ENCODE measurements at places on chromosomes 1 and 21.

GRCh38 chr1:25458541-25459298, 28.0 kb downstream of the MACO1 start:
- no peak for DNase-seq

DNA sequence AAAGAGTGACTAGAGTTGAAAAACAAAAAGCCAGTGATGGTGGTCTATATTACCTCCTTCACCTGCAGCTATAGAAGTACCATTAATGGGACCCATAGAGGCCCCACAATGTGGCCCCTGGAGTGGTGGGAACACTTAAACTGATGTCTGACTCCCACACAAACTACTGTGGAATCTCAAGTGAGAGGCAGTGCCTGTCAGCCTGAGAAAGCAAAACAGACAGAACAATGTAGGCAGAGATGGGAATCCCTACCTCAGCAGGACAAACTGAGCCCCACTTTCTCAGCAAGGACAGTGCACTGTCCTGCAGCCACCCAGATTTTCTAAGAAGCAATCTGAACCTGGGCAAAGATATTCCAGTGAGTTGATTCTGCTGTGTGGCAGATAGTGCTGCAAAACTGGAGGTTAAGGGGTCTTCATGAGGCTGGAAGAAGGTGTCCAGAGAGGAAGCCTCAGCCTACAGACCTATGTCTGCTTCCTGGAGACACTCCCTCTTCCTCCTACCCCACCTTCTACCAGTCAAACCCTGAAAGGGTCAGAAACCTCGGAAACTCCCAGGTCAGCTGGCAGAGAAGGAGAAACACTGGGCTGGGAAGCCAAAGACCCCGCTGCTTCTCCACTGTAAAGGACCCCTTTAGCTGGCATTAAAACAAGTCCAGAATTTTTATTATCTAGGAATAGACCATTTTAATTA, 228.7 kb downstream of the C1orf94 start:
- DNase-seq: no peak

DNA sequence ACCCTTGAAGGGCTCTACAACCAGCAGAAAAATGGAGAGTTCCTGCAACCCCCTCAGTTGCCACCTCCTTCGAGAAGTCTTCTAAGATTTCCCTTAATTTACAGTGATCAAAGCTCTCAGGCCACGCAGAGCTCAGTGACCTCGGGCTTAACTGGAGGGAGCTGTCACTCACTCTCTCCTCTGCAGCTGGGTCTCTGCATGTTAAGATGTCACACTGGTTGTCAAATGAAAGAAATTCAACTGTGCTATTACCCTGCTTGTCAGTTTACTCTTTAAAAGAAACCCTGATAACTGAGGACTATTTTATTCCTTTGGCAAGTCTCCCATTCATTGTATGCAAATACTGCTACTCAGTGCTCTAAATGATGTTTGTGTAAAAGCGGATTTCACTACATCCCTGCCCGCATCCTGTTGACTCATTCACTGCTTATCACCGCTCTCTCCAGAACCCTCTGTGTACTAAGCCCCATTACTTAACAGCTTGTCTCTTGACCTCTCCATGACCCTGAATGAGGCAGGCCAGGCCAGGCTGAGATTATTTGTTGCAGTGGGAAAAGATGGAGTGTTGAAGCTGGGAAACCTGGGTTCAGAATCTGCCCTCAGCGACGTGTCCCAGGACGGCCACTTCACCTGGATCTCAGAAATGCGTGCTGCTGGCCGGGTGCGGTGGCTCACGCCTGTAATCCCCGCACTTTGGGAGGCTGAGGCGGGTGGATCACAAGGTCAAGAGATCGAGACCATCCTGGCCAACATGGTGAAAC, 13.7 kb downstream of the DHRS3 start:
- peak; percentile 27 for DNase-seq

GRCh38 chr21:43957611-43958362, 54.3 kb upstream of the TRAPPC10 start:
- no peak for DNase-seq

- no peak for DNase-seq
These were observed 24.9 kb upstream of the CDC42BPA start for GRCh38 chr1:227343206-227343605.

DNA sequence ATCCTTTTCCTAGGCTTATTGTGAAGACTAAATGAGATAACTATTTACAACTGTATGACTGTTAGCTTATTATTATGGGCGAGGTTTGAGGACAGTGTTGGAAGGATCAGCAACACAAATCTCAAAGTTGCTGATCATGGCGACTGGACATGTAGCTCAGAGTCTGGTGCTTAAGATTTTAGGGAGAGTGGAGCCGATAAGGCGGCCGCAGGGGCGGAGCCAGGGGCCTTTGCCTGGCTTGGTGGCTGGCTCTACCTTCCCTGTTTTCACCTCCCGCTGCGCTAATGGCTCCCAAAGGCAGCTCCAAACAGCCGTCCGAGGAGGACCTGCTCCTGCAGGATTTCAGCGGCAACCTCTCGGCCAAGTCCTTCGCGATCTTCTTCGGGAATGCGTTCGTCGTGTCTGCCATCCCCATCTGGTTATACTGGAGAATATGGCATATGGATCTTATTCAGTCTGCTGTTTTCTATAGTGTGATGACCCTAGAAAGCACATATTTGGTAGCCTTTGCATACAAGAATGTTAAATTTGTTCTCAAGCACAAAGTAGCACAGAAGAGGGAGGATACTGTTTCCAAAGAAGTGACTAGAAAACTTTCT, 45.5 kb downstream of the GIPC2 start:
- no peak for DNase-seq

- DNase-seq: no peak
These were observed 286.7 kb downstream of the PTPRC start for GRCh38 chr1:198925567-198925966.

DNA sequence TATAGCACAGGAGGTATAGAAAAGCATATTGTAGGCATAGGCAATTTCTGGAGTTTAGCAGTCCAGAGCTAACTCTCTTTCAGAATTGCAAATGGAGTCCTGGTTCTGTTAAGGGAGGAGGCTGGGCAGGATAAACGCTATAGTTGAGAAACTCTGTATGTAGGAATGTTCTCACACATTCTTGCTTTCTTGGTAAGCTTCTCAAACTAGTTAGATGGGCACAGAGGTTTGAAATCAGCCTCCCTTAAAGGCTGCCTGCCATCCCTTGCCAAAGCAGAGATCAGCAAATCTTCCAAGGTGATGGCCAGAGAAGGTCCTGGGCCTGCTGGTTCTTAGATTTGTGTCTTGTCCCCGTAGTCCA, 42.9 kb upstream of the TADA1 start:
- no peak for DNase-seq

- no peak for DNase-seq
These were observed 14.6 kb upstream of the JAK1 start for GRCh38 chr1:64980745-64981600.

- DNase-seq: no peak
These were observed 19.7 kb upstream of the ABCG1 start for GRCh38 chr21:42198929-42199867.

DNA sequence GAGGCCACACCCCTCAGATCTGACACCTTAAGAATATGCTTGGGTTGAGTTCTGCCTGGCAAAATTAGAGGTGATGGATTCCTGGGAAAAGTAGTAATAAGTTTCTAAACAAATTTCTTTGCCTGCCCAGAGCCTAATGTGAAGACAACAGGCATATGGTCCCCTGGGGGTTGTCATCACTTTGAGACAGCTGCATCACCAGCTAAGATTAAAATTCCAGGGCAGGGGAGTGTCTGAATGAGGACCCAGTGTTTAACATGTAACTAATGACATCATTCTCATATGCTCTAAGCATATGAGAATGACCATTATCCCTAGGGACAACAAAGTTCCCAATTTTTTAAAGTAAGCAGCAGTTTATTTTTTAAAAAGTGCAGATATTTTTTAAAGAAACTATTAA, 432.2 kb downstream of the PCP4 start:
- DNase-seq: no peak

GRCh38 chr1:56146449-56146848, 432.9 kb downstream of the PLPP3 start:
- no peak for DNase-seq

DNA sequence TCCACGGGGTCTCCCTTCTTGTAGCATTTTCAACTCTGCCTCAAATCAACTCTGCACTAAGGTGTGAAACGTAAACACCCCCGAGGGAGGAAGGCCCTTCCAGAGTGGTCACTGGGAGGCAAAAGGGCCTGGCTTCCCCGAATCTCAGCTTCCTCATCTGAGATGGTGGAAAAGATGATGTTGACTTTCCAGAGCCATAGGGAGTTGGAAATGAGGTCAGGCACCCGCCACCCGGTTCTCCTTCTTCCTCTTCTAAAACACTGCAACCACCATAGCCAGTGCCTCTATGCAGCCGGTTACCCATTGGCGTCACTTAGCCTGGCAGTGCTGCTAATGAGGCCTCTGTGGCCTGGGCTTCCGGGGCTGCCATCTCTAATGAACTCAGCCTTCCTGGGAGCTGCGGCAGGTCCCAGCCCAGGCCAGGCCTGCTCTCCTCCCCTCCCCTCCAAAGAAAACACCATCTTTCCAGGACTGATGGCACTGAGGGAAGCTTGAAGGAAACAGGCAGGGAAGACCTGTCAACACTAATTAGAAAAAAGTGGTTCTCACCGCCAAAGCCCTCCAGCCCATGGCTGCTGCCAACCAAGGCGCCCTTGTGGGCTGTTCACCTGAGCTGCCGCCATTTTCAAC, 175.0 kb downstream of the KAZN start:
- no peak for DNase-seq

DNA sequence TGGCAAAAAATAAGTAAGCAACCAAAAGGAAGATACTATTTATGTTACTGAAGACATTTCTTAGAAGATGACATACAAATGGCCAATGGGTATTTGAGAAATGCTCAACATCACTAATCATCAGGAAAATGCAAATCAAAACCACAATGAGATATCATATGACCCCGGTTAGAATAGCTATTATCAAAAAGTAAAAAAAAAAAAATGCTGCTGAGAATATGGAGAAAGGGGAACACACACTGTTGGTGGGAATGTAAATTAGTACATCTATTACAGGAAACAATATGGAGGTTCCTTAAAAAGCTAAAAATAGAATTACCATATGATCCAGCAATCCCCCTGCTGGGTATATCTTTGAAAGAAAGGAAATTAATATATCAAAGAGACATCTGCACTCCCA, 34.3 kb upstream of the CREG1 start:
- DNase-seq: no peak

DNA sequence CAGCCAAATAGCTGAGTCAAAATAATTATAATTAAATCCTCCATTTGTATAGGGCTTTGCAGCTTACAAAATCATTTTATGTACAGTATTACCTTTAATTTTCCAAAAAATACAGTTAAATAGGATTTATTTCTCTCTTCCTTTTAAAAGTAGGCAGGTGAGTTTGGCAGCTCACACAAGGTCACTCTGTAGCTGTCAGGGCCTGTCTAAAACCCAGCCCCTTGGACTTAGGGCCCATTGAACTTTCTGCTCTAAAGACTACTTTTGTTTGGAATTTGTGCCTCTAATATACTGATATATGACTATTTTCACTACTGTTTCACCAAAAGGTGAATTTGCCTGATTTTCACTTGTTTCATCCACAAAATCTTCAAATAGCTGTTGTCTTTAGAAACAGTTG, 10.3 kb downstream of the ROR1 start:
- no peak for DNase-seq

- DNase-seq: no peak
These were observed 1.5 kb downstream of the CACNA1E start for GRCh38 chr1:181484821-181485220.

- DNase-seq: no peak
These were observed 96.9 kb downstream of the DHRS3 start for GRCh38 chr1:12521096-12521495.

DNA sequence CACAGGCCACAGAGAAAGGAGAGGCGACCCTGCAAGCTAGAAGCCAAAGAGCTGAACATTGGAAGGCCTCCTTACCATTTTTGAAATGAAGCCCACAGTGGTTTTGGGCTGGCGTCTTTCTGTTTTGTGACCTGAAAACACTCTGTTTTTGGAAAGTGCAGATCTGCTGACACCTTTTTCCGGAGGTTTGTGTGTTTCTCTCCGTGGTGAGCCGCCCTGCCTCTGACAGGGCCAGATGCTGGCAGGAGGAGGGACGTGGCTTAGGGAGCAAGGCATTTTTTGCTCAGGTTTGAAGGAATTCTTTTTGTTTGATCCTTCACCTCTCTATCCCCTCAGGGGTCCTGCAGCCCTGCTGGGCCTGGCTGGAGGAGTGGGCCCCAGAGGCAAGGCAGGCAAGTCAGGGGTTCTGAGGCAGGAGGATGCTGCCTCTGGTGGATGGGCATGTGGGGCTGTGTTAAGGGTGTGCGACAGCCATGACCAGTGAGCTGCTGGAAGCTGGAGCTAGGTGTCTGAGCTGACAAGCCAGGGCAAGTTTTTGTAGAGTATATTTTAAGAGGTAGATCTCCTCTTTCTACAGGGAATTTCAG, 133.8 kb downstream of the CAMTA1 start:
- DNase-seq: no peak

- DNase-seq: no peak
These were observed 77.8 kb upstream of the C1orf105 start for GRCh38 chr1:172342584-172343239.

DNA sequence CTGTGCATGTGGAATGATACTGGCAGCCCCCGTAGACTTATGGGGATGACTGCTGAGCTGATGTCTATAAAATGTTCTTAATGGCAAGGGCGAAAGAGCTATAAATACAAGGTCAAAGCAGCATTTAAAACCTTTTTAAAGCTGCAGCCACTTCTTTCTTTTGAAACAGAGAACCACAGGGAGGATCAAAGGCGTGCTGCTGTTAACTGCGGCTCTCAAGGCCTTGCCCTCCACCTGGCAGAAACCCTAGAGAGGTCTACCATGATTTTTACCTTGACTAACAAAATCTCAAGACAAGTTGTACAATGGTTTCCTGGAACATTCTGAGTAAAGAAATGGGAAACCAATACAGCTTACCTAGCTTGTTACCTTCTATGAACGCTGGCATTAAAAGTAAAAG, 89.7 kb downstream of the SLC45A1 start:
- no peak for DNase-seq

DNA sequence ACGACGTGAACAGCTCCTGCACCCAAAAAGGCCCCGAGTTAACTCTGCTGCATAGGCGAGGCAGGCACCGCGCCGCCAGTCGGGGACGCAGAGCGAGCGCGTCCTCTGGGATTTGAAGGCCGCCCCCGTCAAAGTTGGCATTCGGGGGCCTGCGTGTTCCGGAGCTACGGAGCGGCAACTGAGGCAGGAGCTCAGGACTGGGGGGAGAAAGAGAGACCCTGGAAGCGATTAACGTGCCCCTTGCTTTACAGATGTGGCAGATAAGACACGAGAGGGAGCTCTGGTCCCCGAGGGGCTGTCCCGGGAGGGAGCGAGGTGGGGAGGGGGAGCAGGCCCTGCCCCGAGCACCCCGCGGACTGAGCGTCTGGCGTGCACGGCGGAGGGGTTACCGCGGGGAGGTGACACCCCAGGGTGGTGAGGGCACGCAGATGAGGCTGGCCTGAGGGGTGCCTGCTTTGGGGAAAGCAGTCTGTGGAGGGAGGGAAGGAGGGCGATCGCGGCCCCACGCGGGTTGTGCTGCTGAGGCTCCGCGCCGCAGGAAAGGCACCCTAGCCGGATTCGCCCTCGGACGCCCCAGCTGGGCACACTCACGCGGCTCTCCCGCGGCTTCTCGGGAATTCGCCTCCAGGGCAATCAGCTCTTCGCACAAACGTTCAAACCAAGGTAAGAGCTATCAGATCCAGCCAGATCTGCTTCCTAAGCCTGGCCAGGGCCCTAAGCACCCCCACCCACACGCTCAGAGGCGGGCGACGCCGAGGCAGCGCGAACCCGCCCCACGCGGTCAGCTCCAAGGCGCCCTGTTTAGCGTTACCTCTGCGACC, 26.5 kb downstream of the ACTA1 start:
- DNase-seq: no peak

All from activated naive CD8-positive, alpha-beta T cell treated with anti-CD3 and anti-CD28 coated beads, Interleukin-2, amount 50 U/mL, for 16 hours (primary cell).